ENCODE measurements at places on chromosomes 7 and 10. TPM values are rescaled to one million over a fixed set of nuclear protein-coding genes. Genes with fewer than 3 reads are reported as not detected.

The PTTG1IP2 gene
- not detected for total RNA-seq

The PODXL gene
- total RNA-seq, result 278 TPM

The FAM107B gene
- 209 TPM for total RNA-seq

The LRRC4 gene
- not detected for total RNA-seq

The CYP26C1 gene
- 0.09 TPM for total RNA-seq

The CBLL1 gene
- 39.1 TPM for total RNA-seq

The ZNF727 gene
- total RNA-seq, result not detected

The CLCN1 gene
- 1.9 TPM for total RNA-seq

The CLEC5A gene
- total RNA-seq, result not detected

All from Caco-2 (cell line).